H9 (cell line): ENCODE measurements at places on chromosomes 4 and X.

- DNase-seq: no peak
Measured at GRCh38 chr4:4647041-4647440, 105.2 kb upstream of the STX18 start.

DNA sequence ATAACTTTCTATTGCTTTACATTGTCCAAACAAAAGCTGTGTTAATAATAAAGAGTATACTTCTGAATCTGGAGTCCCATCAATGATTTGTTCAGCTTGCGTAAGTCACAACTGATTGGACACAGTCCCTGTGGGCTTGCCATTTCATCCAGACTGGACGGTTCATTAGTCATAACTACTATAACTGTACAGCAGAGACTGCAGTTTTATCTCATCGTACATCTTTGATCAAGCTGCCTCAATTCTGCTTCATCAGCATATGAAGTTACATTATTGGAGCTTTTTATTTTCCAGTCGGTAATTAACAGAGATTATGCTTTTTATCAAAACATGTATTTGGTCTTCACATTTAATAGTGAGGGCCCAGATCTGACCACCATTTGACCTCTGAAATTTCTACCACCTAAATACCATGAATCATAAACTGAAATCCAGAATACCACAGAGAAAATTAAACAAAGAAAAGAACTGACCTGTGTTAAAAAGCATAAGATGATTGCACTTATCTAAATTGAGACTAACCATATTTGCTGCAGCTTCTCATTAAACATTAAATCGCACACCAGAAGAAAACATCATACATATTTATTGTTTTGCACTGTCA lies 12.5 kb upstream of the MAB21L2 start:
- no peak for DNase-seq

- DNase-seq: no peak
Measured at GRCh38 chr4:48986654-48987164, 634 bp downstream of the CWH43 start.

DNA sequence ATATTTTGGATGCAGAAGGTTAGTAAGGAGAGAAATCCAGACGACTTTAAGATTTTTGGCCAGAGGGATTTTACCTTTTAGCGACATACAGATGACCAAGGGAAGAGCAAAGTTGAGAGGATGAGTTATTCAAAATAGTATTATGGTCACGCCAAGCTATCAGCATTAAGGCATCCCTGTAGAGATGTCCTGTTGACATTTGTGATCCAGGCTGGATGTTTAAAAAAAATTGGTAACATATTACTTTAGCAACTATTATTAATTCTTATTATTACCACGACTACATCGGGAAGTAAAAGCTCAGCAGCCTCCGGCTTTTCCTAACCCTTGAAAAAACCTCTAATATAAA lies 562 bp upstream of the OSTC start:
- no peak for DNase-seq

DNA sequence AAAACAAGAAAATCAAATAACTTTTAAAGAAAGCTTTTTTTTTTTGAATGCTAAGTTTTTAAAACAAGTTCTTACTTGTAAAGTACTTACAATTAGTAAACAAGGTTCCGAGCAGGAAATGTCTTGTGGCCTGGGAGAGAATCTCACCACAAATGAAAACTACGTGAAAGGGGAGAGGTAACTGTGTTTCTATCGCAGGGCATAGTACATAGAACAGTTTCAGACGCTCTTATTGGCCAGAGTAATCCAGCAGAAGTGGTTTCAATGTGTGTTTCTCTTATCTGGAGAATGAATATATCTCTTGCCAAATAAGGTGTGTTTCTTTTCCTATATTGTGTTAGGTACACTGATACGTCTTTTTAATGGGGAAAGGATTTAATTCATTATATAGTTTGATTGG lies at the start of gene PLAC8:
TSS of gene PLAC8 (minus strand) at position 154 of the 400 bp plus-strand sequence. CDS start 6,808 bp downstream, outside the sequence.
- DNase-seq: no peak

GRCh38 chrX:916230-916599 lies 285.6 kb downstream of the SHOX start:
- no peak for DNase-seq

DNA sequence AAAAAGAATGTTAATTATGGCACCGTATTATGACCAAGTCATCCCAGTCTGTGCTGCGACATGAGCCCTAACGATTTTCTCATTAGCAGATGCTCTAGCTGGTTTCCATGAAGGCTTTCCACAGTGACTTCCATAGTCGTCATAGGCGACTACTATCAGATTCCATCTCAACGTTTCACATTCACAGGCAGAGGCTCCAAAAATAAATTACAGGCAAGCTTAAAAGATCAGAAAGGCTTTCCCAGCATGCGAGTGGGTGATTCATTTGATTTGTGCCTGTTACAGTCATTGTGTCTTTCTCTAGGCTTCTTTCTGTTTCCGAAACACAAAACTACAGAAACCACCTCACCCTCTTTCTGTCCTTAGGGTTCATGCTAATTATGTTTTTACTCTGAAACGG lies 43.2 kb downstream of the PALLD start:
- no peak for DNase-seq

DNA sequence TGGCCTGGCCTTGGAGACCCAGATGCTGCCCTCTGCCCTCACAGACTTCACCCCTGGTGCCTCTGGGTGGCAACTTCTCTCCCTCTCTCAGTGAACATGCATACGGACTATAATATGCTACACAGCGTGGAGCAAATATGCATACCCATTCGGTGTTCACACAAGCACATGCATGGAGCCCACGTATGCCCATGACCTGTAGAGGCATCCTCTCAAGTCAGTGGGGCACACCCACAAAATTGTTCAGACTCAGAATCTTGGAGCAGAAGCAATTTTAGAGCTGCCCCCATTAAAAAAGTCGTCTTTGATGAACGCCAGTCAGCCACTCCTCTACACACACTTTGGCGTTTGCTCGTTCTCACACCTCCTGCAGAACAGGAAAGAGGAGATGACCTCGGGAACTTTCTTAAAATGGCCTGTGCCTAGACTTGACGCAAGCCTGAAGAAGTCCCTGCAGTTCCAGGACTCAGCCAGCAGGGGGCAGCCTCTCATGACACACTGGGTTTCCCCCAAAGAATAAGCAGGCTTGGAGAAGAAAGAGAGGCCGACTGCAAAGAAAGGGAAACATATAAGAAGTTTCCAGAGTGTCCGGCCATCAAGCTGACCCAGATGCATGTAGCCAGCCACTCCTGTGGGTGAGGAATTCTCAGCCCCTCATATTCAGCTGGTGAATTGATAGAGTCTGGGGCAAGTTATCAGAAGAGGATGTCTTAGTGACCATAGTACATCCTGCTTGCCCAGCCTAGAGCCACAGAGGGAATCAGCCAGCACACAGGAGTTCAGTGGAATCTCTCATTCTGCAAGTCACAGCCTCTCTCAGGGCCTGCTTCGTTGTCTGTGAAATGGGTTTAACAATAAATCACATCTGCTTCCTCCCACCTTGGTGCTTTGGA lies 17.3 kb downstream of the APLN start:
- DNase-seq: peak; percentile 69

DNA sequence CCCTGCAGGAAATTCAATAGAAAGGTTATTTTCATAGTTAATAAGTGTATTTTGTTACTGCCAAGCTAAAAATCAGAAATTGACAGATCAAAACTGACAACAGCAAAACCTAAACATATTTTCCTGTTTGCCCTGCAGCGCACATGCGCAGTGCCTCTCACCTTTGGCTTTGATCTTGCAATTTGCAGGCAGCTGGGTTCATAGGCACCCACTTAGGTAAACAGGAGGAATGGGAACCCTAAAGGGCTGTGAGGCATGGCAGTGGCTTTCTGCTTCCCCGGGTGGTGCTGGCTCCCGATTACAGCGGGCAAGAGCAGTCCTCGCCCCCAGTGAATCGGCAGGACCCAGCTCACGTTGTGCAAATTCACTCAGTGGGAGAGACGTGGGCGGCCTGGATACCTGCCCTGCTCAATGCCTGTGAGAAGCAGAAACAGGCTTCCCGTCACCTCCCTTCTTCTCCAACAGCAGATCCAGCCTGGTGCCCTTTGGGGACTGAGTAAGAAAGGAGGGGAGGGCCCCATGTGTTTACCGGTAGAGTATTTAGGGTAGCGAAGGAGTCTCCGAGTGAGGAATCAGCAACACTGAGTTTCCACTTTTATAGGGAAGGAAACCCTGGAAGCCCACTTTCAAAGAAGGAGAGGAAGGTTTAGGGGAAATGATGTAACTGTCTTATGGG lies 25.7 kb downstream of the CCKAR start:
- DNase-seq: no peak

DNA sequence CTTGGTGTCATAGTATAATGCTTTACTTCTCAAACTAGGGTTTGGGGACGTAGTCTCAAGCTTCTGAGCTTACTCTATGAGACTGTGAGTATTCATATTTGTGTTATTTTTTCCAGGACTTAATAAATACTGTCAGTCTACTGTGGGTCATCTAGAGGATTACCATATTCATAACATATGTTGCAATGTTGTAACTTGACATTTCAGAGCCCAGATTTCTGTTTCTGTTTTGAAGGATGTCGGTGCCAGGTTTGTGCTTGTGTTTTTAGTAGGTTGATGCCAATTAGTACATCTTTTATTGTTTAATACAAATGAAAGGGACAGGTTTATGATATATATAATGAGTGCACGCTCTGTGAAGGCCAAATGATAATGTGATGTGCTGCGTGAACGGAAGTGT lies 69.6 kb downstream of the SPANXN4 start:
- no peak for DNase-seq

DNA sequence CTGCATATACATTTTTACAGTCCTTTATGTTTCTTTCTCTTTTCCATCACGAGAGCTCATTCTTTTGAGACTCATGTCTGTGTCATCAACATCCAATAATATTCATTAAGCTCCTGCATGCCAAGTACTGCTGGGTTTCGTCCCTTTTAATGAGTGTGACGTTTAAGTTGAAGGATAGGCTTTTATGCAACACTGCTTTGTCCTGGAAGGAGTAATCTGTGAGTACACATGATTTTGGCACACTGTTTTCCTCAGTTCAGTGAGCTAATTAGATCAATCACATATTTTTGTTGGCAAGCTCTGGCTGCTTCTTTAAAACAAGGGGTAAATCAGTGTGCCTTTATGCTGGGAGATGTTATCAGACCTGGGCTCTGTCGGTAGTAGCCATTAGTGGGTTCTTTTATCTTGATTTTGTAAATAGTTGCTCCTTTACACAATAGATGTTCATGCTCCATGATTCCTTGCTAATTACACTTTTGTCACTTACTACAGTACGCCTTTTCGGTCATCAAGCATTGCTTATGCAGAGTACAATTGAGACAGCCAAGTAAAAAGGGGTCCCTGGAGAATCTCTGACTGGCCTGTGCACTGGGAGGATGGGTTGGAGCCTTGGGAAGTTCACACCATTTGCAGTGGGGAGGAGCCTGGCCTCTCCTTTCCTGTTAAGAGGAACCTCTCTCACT lies 132.6 kb downstream of the FHIP1A start:
- no peak for DNase-seq

DNA sequence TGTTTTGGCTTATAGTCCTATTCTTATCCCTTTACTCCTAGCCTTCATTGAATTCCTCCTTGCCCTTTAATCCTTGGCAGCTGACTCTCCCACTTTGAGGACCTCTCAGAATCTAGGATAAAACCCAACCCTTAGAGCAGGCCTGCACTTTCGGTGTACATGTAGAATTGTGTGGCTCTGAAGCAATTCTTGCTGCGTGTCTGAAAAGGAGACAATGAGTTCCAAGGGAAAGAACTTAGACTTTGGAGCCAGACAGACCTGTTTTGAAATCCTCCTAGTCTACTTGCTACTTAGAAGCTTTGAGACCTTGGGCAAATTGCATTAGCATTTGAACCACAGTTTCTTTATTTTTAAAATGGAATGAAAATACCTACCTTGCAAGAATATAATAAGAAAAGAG lies 175.2 kb downstream of the BEND2 start:
- DNase-seq: no peak

- no peak for DNase-seq
Measured at GRCh38 chr4:1576304-1576960, 107.7 kb downstream of the FAM53A start.

DNA sequence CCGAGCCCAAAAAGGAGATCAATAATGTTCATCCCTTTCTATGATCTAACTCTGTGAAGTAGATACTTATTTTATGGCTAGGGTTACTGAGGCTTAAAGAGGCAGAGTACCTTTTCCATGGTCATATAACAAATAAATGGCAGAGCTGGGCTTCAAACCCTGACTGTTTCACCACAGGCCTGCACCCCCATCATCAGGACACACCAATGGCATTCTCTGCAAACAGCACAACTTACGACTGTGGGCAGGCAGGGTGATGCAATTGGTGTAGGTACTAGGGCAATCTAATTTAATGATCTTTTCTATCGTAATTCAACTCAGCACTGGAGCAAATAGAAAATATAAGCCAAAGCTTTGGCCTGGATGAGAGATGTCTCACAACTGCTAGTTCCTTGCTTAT lies 118.8 kb upstream of the CBR4 start:
- no peak for DNase-seq

DNA sequence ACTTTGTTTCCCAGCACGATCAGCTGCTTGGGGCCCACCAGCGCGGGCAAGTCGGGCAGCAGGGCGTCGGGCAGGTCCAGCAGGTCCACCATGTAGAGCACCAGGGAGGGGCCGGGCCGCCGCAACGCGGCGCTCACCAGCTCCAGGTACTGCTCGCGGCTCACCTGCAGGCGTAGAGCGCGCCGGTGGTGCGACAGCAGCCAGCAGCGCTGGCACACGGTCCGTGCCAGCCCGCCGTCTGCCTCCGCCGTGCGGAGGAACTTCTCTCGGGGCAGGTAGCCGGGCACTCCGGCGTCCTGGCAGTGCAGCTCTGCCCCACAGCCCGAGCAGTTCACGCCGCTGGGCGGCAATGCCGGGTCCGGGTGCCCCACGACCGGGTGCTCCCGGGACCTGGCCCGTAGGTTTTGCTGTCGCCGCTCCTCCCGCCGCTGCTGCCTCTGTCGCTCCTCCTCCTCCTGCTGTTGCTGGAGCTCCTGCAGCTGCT lies 527 bp downstream of the NOA1 start:
- DNase-seq: peak; percentile 73

DNA sequence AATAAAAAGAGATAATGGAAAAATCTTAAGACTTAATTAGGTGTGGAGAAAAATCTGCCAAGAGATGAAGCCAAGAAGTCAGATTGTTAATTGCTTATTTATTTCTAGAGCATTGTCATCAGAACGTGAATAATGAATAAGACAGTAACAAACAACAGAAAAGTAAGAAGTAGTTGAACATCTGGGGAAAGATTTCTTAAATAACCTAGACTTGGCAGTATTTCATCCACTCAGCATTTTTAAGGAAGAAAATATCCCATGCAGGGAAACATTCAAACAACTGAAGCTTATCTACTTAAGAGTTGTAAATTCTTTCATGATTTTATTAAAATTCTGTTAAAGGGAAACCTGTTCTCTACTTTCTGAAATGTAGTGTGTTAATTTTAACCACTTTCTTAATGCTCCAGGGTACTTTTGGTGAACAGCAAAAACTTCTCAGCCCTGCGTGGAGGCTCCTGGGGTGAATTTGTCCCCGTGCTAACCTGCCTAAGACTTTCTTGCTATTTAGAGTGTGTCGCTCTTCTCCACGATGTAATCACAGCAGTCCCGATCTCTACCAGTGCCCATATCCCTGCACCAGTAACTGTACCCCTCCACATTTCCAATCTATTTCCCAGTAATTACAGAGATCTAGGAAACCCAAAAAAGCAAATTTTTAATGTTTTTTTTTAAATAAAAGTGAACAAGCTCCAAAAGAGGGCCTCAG lies 124.6 kb downstream of the CORIN start:
- no peak for DNase-seq

GRCh38 chrX:71118032-71118984 lies at the start of gene MED12:
TSS of gene MED12 (plus strand) at chrX:71118596. CDS start at chrX:71118755, 159 bp downstream.
- peak; percentile 80 for DNase-seq
